ENCODE measurements at places on chromosomes 4 and X.

DNA sequence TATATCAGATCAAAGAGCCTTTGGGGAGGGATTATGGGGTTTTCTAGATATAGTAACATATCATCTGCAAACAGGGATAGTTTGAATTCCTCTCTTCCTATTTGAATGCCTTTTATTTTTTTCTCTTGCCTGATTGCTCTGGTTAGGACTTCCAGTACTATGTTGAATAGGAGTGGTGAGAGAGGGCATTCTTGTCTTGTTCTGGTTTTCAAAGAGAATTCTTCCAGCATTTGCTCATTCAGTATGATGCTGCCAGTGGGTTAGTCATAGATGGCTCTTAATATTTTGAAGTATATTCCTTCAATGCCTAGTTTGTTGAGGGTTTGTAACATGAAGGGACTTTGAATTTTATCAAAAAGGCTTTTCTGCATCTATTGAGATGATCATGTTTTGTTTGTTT, 25.6 kb upstream of the ABCB7 start:
- DNase-seq: no peak

GRCh38 chr4:6706173-6706572, 3.5 kb downstream of the MRFAP1L1 start:
- DNase-seq: no peak

DNA sequence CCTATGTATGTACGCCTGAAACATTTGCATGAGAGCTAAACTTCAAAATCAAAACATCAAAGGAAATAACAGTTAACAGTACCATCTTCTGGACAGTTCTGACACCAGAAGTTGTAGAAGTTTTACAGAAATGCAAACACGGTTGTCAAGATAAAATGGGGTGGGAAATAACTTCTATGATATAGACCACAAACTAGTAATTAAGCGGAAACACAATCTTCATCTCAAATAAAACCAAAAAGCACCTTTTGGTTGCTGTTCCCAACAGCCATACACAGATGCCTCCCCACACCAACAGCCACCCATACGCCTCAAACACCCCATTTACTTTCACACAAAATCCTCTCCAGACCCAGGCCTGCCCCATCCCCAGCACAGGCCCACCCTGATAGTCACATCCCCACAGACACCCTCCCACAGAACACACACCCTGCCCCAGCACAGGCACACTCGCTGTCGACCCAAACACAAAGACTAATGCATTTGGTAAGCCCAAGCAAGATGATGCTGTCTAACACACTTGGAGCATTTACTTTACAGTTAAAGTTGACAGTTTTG, 64.3 kb downstream of the TAPT1 start:
- no peak for DNase-seq

DNA sequence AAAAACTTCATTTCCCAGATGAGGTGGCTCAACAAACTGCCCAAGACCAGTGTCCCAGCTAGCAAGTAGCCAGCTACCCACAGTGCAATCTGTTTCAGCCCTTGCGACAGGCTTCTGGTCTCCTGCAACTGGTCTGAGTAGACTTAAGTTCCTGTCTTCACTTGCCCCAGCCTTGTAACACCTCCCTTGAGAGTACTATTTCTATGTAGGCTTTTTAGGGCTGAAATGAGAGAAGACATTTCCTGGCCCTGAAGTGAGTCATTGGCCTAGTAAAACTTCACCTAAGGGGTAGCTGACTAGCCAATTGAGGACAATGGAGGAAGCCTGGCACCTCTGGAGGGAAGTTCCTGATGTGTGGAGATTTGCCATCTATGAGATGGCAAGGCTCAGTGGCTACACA, 80.1 kb upstream of the STIM2 start:
- no peak for DNase-seq
